Caki2 (cell line): ENCODE measurements at places on chromosomes 1 and 21. TPM values are rescaled to one million over a fixed set of nuclear protein-coding genes. Genes with fewer than 3 reads are reported as not detected.

The GIPC2 gene
- total RNA-seq = not detected in 2 replicates

The LCE3E gene
- not detected in 2 replicates for total RNA-seq

The C1orf141 gene
- not detected in 2 replicates for total RNA-seq

The FCRL1 gene
- total RNA-seq = not detected in 2 replicates

- no peak for DNase-seq
These were observed 165.3 kb downstream of the COL24A1 start for GRCh38 chr1:85991261-85991660.

- no peak for DNase-seq
These were observed 88.5 kb upstream of the NFASC start for GRCh38 chr1:204782118-204782700.

DNA sequence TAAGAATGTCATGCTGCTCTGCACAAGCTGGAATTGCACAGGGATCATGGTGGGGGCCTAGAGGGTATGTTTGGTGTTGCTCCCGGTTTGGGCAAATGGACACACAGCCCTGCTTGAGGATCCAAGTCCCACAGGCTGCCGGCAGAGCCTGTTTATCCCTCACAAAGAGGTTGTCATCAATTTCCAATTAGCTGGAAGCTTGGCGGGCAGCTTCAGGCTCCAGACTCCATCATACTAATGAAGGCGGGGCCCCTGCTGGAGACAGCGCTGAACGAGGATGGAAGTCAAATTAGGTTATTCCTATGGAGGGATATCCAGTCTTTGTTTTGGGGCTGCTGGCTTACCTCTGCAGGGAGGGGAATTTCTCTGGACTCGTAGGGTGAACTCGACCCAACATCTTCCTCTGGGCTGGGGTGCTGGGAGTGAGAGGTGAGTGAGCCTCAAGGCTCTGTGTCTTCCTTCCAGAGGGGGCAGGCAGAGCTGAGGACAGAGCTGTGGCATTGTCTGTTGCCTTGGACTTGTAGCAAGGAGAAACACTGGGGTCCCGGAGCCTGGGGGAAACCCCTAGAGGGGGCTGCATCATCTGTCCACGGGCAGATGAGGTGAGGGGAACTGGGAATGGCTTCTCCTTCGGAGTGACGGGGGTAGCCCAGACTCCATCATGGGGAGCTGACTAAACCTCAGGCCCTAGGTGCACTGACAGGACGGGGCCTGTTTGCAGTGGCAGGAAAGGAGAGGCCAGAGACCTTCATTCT, 24.9 kb upstream of the PARP1 start:
- no peak for DNase-seq

DNA sequence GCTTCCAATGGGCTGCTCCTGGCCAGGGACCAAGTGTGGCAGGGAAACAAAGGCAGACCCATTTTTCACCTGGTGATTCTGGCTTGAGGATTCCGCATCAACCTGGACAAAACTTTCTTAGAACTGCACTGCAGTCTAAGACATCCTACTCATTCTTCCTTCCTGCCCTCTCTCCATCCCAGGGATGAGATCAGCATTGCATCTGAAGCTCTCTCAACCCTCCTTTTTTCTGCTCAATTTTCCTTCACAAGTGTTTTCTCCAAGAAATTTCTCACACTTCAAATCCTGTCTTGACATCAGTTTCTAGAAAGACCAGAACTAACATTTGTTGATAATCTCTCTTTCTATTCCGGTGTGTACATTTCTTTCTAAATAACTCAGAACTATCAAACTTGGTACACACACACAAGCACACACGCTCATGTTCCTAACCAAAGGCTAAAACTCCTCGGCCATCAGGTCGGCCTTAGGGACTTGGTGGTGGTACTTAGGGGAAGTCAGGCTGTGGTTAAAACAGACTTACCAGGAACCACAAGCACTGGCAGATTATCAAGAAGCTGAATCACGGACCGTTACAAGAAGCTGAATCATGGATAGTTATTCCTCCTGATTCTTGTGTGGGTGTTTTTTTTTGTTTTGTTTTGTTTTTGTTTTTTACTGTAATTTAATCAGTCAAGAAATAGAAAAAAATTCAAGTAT, 21.0 kb upstream of the CXADR start:
- DNase-seq = peak; percentile 79

DNA sequence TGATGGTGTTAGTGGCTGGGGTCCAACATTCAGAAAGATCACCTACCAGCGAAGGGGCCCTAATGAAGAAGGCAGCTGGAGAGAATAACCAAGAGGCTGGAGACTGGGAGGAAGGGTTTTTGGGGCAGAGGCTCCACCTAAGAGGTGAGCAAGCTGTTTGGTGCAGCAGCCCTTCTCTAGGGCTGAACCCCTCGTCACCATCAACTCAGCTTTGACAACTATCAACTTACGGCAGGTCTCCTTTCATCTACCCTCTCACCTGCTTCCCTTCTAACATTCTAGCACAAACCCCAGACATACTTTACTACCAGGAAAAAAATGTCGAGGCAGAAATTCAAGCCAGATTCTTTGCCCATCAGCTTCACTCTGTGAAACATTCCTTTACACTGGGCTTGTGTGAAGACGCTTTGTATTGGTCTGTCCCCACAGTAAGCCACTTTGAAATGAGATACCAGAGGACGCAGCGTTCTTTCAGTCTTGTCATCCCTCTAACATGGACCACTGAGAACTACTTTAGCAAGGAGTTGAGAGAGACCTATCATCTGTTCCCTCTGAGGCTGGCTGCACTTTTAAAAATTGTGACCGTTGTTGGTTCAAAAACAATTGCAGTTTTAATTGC, 84.6 kb downstream of the RAVER2 start:
- DNase-seq = no peak

- DNase-seq = no peak
These were observed 32.5 kb downstream of the ZNF648 start for GRCh38 chr1:182029002-182029378.
